Glutamatergic neuron (in vitro differentiated cells): ENCODE measurements at places on chromosomes 3 and 15.

DNA sequence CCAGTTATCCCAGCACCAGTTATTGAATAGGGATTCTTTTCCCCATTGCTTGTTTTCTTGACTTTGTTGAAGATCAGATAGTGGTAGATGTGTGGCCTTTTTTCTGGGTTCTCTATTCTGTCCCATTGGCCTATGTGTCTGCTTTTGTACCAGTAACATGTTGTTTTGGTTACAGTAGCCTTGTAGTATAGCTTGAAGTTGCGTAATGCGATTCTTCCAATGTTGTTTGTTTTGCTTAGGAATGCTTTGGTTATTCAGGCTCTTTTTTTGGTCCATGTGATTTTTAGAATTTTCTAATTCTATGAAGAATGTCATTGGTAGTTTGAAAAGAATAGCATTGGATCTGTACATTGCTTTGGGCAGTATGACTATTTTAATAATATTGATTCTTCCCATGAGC is 94.3 kb upstream of the CHMP2B start:
- DNase-seq = no peak

GRCh38 chr3:13950042-13950441 is 70.2 kb upstream of the WNT7A start:
- no peak for DNase-seq

GRCh38 chr3:46849686-46850467 is 13.4 kb downstream of the MYL3 start:
- DNase-seq = peak; percentile 12

GRCh38 chr3:153219146-153219545 is 57.1 kb downstream of the RAP2B start:
- DNase-seq = no peak

- no peak for DNase-seq
Measured at GRCh38 chr3:25572336-25572735, 92.4 kb downstream of the TOP2B start.

GRCh38 chr15:91224755-91225380 is 124.8 kb downstream of the SV2B start:
- no peak for DNase-seq

DNA sequence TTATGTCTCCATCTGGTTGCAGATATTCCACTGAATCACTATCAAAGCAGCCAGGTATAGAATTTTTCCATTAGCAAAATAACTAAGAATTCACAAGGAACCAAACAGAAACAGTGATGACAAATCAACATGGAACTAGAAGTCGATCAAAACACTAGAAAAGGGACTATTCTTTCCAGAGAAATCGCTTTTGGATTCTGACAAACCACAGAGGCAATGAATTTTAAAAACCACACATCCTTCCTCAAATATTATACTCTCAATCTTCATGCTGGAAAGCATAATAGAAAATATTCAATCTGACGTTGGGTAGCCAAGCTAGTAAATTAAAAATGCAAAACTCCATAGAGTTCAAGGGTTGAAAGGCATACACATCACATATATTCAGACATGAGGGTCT is 93.2 kb upstream of the PPIB start:
- DNase-seq = no peak

- no peak for DNase-seq
Measured at GRCh38 chr15:99454941-99455788, 110.6 kb upstream of the MEF2A start.

GRCh38 chr3:178714925-178715832 is 178.9 kb downstream of the KCNMB2 start:
- DNase-seq = no peak

- no peak for DNase-seq
Measured at GRCh38 chr3:160977773-160978172, 127.4 kb downstream of the B3GALNT1 start.

GRCh38 chr3:70020906-70021660 is 21.6 kb downstream of the SAMMSON start:
- DNase-seq = no peak

DNA sequence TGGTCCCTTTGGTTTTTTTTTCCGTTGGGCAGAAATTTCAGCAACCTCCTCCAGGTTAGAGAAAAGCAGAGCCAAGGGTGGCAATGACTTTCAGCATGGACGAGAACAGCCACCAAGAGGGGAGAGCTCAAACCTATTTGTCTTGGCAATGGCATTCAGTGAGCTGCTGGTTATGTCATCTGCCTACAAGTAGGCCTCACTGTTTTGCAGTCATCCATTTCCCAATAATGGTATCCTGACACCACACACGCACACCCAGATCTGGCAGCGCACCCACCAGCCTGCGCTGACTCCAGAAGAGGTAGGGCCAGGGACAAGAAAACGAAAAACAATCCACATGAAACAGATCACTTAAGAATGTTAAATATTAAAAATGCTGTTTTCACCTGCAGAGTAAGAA is 92.3 kb downstream of the MAGI1 start:
- DNase-seq = no peak

DNA sequence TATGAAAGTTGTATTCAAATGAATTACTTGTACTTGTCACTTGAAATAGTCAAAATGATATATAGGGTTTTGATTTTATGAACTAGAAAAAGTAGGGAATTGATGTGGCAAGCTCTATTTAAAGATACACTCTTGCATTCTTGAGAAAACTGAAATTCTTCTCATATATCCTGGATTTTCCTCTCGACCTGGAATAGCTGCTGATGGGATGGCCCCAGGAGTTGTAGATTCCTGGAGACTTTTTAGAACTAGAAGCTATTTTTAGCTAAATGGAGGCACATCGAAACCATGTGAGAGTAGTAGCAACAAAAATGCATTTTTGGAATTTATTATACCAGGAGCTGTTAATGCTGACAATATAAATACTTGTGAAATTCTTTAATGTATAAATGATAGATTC is 125.9 kb downstream of the LEKR1 start:
- no peak for DNase-seq

GRCh38 chr3:125556314-125556713 is 36.3 kb upstream of the SNX4 start:
- no peak for DNase-seq

- no peak for DNase-seq
Measured at GRCh38 chr15:77059786-77060361, 11.0 kb downstream of the TSPAN3 start.

GRCh38 chr3:16801223-16801622 is 83.5 kb upstream of the PLCL2 start:
- no peak for DNase-seq

GRCh38 chr3:175668300-175668699 is 809.2 kb downstream of the NAALADL2 start:
- DNase-seq = no peak

- no peak for DNase-seq
Measured at GRCh38 chr3:119601154-119601553, 3.5 kb downstream of the PLA1A start.

DNA sequence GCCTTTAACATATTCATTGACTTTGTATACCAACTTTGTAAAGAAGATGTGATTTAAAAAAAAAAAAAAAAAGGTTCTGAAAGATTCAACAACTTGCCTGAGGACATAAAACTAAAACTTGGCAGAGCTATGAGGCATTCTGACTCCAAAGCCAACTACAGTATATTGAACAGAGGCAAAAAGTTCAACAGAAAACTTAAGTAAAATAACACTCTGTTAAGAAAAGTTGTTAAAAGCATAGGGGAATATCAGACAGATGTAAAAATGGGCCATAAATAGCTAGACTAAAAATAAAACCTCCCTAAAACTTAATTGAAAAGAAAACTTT is 23.4 kb downstream of the GOLIM4 start:
- no peak for DNase-seq

- DNase-seq = no peak
Measured at GRCh38 chr3:188468662-188469061, 314.7 kb downstream of the LPP start.

- no peak for DNase-seq
Measured at GRCh38 chr3:69490235-69490634, 104.3 kb upstream of the FRMD4B start.

DNA sequence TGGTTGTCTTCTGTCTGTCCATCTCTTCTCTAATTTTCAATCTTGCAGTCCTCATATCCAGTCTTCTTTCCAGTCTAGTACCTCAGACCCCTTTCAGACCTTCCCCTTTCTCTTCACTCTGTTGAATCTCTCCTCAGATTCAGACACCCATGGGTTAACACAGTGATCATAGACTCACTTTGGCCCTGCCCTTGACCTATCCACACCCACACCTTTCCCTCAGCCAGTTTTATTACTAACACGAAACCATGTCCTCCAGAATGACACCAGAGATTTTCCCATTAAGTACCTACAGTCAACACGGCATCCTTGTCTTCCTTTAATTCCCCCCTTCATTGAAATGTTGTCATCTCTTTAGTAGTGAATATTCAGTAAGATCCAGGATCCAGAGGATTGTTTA is 74.5 kb upstream of the UBE2E2 start:
- DNase-seq = no peak

GRCh38 chr15:70250208-70251201 is 152.8 kb upstream of the TLE3 start:
- DNase-seq = peak; percentile 79

DNA sequence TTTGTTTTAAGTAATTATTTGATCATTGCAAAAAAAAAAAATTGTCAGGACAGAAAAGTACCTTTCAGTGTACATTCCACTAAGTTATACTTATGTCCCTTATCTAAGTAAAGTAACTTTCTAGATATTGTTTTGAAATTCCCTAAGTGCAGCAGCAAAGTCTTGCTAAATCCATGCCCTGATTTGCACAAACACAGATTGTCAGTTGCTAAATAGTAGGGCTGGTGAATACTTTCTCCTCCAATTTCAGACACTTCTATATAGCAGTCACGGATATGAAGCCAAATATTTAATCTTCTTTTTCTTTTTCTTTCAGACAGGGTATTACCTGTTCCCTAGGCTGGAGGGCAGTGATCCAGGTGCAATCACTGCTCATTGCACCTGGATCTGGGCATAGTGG is 12.9 kb downstream of the LRRC2 start:
- DNase-seq = no peak

- no peak for DNase-seq
Measured at GRCh38 chr3:69294014-69294766, 91.7 kb downstream of the FRMD4B start.

DNA sequence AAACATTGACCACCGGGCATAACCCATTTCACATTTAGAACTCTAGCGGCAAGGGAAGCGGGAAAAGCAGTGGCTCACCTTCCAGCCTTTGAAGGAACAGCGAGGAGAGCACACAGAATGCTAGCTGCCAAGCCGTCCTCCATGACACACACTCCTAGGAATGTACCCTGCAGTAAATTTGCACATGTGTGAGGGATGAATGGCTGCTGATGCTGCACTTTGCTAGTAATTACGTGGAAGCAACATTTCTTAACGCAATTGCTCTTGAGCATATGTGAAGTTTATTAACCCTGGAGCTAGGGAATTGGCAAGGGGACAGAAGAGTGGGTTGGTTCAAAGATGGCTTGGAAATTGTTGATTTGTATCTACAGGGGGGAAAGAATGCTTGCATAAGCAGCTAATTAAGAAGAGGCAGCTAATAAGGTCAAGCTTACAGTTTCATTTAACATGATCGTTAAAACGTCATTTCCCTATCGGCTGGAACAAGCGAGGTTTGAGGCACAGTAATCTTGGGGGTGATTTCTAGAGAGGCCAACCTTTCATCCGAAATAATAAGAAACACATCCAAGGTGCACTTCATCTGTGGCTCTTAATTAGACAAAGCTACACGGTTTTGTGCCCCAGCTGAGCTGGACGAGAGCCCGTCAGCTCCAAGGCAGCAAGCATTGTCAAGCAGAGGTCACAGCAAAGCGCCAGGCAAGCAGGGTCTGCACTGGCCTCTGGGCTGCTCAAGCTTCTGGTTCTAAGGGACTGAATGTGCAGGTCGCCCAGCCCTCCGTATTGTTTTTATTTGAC is 123.4 kb downstream of the CHSY1 start:
- no peak for DNase-seq

- no peak for DNase-seq
Measured at GRCh38 chr3:15665510-15666150, 64.1 kb downstream of the BTD start.

DNA sequence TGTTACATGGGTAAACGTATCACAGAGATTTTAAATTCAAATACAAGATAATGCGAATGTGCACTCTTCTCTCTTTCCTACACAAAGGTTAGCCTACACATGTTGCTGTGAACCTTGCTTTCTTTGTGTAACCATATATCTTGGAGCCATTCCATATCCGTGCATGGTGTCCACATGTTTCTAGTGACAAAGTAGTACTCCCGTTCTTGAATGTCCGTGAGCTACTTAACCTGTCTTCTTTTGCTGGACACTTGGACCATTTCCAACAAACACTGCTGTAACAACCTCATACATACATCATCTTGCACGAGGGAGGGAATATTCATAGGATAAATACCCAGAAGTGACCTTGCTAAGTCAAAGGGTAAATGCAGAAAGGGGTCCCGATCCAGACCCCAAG is 75.0 kb downstream of the STRIT1 start:
- DNase-seq = no peak
